Adipocyte (in vitro differentiated cells): ENCODE measurements at places on chromosomes 7 and 10.

DNA sequence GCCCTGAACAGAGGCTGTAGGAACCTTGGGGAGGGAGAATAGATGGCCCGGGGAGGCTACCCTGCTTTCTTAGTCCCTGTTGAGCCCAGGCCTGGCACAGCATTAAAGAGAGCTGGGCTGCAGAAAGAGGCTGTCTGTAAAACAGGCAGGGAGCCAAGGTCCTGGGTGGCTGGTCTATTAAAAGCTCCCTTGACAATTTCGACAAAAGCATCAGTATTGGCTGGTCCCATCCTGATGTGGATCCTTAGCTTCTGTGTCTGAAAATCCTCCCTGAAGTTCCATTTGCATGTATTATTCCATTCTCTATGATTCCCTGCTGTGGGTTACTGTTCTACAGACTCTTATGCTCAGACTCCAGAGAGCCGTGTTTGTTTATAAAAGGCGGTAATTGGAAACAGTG is 158.5 kb downstream of the GALNT17 start:
- DNase-seq = no peak

DNA sequence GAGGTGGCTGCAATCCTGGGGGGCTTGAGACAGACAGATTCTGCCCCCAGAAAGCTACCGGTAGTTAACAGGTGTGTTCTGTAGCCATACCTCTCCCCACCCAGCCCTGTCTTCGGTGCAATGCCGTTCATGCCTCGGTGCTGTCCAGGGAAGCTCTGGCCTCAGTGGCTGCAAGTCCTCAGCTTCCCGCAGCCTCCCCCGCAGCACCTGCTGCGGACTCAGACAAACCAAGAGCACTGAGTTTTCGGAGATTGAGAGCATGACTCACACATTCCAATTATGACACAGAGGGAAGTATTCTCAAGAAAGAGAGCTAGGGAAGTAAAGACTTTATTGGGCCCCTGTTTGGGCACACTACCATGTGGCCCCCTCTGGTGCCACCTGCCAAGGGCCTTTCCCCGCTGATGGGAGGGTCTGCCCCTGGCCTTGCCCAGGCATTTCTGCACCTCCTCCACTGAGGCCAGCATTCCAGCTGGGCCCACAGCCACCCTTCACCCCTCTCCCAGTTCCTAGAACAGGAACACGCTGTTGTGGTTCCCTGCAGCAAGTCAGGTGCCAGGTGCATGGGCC is 30.2 kb upstream of the EZH2 start:
- peak; percentile 73 for DNase-seq

GRCh38 chr10:124035928-124036558 is 57.4 kb downstream of the CHST15 start:
- DNase-seq = no peak

DNA sequence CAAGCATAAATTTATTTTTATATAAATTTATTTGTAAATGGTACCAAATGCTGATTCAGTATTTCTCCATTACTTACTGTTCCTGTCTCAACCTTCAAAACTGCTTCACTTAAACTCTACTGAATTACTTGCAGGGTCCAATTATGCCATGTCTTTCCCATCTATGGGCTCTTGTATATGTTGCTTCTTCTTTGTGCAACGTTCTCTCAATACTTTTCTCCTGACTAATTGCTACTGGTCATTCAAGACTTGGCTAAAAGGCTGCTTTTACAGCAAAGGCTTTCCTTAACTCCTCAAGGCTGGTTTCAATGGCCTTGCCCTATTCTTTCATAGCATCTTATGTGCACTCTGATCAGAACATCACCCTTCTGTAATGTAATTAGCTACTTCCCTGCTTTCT is 67.9 kb downstream of the RNLS start:
- DNase-seq = peak; percentile 50

- DNase-seq = no peak
Observed at GRCh38 chr10:13732465-13732881, 145.7 kb downstream of the PRPF18 start.

DNA sequence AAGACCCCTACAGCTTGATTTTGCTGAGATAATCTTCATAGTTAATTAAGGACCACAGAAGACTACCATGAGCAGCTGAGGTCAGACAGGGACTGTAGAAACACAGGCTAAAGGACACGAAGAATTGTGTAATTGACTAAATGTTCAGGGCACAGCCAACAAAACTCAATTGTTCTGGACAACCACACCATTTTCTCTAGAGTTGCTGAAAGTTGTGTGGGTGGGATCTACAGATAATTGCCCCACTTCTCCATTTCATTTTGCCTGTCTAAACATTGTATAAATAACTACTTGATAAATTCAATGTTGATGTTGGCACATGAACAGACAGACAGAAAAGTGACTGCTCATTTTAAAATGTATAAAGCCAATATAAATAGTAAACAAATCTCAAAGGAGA is 39.0 kb upstream of the SLC16A12 start:
- DNase-seq = peak; percentile 34
